Renal cortical epithelial cell (primary cell): ENCODE measurements at places on chromosomes 16 and 17. TPM values are rescaled to one million over a fixed set of nuclear protein-coding genes. Genes with fewer than 3 reads are reported as not detected.
A peak's percentile ranks its signal among the peaks of the same experiment; 100 is the strongest.

GRCh38 chr16:84406006-84406963 lies 37.9 kb downstream of the ATP2C2 start:
- DNase-seq, result no peak

The ITGAD gene
- not detected in 2 replicates for total RNA-seq

- DNase-seq, result no peak
Measured at GRCh38 chr16:30837904-30838303, 50.9 kb upstream of the ZNF629 start.

The NPIPA3 gene
- total RNA-seq, result 0.25 TPM in 1 of 2 replicates, not detected in the other

- no peak for DNase-seq
Measured at GRCh38 chr16:69871708-69872107, 79.4 kb upstream of the CLEC18A start.

- DNase-seq, result peak; percentile 30
Measured at GRCh38 chr16:55711959-55712876, 56.4 kb downstream of the SLC6A2 start.

- peak; percentile 33 for DNase-seq
Measured at GRCh38 chr17:82767041-82767754, 15.3 kb downstream of the TBCD start.

GRCh38 chr16:54231336-54231735 lies 55.3 kb downstream of the IRX3 start:
- no peak for DNase-seq

The SDK2 gene
- 0.10 and 0.52 TPM in 2 replicates for total RNA-seq

DNA sequence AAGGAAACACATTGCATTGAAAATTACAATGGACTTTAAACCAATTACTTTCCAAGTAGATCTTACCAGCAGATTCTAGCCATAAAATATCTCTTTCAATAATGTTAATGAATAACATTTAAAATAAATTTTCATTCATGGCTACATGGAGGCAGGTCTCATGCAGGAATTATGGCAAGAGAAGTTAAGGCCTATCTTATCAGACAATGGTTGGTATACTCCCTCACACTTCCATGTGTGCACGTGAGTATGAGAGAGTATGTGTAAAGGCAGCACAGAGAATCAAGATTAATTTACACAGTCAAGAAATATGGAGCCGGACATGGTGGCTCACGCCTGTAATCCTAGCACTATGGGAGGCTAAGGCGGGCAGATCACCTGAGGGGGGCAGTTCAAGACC lies 76.5 kb downstream of the HELZ start:
- DNase-seq, result no peak

DNA sequence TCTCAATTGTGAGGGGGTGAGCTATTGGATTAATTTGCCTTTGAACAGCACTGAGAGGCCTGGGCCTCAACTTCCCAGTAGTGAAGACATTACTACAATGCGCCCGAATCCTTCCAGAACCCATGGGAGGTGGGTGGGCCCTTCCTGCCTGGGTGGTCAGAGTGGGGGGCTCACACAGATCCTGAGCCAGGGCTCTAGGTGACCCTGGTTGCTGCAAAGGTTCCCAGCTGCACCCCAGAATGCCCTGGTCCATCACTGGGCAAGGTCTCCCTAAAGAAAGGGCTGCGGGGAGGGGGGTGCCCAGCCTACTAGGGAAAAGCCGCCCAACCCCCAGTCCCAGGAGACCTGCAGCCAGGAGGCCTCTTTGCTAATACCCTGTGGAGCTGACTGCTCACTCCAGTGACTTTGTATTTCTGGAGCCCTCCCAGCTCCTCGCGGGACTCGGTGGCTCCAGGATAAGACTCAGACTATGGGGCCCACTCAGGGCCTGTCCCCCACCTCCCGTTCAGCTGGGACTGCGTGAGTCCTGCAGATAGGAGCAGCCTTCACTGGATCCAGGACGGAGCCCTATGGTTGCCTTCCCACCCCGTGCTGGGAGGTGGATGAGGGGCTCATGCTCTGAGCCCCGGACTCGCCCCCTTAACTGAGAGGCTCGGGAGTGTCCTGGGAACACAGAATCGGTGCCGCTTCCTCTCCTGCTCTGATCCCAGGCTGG lies 40.2 kb downstream of the SLC7A5 start:
- no peak for DNase-seq

The DNAI2 gene
- not detected in 2 replicates for total RNA-seq

DNA sequence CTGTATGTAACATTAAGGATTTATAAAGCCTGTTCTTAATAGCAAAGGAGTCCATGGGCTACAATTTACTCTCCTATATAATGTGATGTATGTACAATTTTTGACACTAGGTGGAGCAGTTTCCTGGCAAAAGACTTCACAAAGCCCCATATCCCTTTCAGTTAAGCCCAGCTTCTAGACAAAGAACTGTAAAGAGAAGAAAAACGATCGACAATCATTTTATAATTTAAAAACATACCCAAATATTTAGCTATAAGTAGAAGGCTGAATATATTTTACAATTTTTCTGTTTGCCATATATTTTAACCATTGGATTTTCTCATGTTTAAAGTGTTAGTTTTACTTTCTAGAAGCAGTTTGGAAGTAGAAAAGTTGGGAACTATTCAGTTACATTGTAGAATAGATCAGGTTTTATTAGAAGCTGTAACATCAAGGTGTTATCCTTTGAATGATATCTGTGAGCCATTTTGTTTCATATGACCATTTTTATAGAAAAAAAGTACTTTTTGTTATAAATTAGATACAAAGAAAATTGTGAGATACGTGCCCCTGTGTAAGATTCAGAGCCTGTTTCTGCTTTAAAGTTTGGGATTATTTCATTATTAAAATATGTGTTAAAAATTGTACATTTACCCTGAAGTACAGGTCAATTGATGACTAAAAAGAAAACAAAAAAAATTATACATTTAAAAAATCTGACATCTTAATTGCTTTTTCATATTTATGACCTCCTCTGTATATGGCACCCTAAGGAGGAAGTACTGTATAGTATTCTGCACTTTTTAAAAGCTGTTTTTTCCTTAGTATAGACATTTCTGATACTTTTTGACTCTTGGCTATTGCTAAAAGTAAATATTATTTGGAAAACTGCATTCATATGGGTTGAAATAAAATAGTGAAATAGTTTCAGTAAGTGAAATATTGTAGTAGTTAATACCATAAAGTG lies 46.3 kb downstream of the VMP1 start:
- DNase-seq, result peak; percentile 92

The UMOD gene
- total RNA-seq, result not detected in 2 replicates

DNA sequence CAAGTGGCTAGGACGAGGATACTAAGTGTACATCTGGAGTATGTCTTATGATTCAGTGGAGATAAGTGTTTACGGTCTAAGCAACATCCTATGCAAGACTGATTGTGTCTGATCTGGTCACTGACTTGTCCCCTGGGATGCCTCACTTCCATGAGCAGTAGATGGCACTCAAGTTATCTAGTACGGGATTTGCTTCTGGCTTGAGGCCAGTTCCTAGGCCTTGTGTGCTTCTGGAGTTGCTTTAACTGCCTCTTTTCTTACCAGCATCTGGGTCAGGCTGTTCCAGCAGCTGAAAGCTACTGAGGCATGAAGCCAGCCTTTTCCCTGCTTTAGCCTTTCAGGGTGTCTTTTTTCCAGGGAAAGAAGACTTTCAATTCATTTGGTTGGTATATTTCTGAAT lies 23.0 kb downstream of the SUPT6H start:
- DNase-seq, result peak; percentile 61

- no peak for DNase-seq
Measured at GRCh38 chr17:61209525-61209924, 190.1 kb upstream of the TBX2 start.

- DNase-seq, result no peak
Measured at GRCh38 chr16:57115168-57115513, 22.8 kb downstream of the CPNE2 start.

- no peak for DNase-seq
Measured at GRCh38 chr17:55116440-55116914, 147.9 kb downstream of the STXBP4 start.
